Naive B cell (primary cell): ENCODE measurements at places on chromosomes 3 and 15. TPM values are rescaled to one million over a fixed set of nuclear protein-coding genes. Genes with fewer than 3 reads are reported as not detected.

DNA sequence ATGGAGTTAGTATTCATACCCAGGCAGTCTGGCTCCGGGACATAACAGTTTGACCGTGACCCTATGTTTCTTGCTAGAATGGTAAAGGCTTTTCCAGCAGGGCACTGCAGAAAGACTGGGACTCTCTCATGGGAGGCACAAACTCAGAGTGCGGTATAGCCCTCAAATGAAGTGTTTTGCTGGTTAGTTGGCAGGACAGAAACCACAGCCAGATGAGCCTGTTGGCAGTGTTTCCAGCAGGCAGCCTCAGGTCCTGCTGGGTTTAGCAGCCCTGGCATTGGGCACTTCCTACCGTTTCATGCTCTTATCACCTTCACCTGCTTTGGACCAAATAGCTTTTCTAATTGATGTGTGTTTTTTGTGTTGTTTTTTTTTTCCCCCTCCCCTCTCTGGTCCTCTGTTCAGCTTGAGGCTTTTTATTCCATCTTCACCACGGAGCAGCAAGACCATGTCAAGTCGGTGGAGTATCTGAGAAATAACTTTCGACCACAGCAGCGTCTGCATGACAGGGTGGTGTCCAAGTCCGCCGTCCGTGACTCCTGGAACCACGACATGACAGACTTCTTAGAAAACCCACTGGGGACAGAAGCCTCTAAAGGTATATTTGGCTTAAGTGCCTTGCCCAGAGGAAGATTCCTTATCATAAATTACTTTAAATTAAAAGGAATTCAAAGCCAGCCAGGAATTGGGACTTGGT, 205.6 kb downstream of the FEZF2 start:
- DNase-seq = no peak

The PRTG gene
- not detected for polyA plus RNA-seq

The UBE2Q2 gene
- 13.8 TPM for polyA plus RNA-seq

- no peak for DNase-seq
These were observed 124.8 kb downstream of the DMXL2 start for GRCh38 chr15:51497806-51498205.

DNA sequence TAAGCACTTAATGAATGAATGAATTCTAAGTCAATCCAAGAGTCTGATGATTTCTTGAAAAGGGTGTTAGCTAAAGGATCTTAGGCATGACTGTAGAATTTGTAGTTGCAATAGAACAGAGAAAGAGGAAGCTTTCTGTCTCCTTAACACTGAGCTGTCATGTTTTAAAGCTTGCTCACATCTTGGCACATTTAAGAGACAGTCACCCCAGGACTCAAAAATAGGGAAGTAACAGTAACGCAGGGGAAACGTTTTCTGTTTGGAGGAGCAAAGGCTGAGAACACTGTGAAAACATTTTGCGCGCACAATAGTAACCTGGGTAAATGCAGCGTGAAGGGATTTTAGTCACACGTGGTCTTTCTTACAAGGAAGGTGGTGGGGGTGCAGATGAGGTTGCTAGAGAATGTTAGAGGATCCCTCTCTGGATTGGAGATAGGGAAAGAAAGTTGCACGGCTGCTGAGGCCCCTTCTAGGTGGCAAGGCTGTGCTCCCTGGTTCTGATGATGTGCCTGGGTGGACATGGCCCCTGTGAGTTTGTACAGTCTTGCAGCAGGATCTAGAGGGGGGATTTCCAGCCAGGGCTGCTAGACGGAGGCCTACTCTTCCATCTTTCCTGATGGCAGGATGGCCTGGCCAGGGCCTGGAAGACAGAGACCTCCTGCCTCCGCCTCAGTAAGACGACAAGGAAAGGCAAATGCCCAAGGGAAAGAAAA, 12.0 kb downstream of the STARD5 start:
- DNase-seq = peak; percentile 82

- DNase-seq = no peak
These were observed 157.4 kb upstream of the NPHP3 start for GRCh38 chr3:132879656-132880055.
